ENCODE measurements at places on chromosomes 2 and 18.

GRCh38 chr18:36872329-36872728 lies 43.4 kb downstream of the KIAA1328 start:
- DNase-seq = no peak

DNA sequence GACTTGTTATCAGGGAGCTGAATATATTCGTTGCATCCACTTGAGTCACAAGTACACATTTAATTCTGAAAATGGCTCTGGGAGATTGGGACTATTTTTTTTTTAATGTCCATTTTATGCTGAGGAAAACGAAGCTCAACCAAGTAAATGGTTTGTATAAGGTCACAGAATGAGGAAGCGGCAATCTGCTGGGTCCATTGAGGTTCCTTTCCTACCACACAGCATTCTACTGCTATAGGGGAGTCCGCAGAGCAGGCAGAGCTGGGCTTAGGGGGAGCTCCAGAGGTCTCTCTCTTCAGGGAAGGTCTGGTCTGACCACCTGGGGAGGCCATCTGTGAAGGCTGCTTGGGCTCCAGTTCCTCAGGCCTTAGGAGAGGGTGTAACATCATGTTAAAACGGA lies 77.9 kb downstream of the MCFD2 start:
- no peak for DNase-seq

DNA sequence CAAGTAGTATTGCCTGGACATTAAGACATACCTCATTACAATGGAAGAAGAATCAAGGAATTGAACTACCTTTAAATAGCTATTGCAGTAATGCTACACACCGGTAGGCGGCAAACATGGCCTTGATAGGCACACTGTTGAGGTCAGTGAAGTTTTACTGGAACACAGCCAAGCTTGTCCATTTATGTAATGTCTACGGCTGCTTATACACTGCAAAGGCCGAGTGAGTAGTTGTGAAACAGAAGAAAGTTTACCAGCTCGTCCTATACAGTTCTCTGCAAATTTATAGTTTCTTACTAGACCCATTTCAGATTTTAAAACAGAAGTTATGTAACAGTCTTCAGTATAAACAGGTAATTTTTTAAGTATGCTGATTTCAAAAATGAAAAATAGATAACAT lies 38.8 kb downstream of the PPP4R1 start:
- no peak for DNase-seq

DNA sequence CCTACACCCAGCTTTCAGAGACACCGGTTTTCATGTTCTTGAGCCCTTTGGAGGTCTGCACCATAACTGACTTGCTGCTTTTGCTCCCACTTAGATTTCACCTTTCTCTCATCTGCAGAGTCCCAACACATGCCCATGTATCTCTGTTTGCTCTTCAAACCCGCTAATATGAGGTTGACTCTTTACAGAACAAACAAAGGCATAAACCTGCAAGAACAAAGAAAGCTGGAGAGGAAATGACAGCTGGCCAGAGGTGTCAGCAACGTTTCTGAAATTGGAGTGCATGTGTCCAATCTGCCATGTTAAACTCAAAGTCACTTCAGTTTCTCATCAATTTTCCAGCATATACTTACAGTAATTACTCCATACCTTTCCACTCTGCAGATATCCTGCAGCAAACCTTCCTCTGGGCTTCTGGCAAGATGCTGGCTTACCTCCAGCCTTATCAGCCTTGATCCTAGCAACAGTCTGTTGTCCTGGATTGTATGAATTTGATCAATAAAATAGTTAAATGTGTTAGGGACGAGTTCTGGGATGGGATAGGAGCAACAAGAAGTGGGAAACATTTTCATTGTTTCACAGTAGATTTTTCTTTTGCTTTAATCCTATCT lies 157.4 kb downstream of the FHOD3 start:
- DNase-seq = no peak

DNA sequence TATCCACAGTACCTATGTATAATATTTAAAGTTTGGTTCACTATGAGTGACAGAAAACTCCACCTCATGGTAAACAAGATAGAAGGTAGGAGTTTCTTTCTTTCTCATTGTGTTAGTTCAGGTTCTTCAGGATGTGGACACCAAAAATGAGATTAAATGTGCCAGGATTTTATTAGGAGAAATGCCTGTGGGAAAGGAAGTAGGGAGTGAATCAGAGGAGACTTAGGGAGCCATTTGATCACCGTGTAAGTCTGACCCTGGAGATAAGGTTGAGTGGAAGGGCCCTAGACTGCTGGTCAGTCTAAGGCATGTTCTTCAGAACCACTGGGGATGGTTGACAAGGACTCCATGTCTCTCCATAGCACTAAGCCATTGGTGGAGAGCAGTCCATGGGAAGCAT lies 8.1 kb downstream of the AOX1 start:
- DNase-seq = no peak

DNA sequence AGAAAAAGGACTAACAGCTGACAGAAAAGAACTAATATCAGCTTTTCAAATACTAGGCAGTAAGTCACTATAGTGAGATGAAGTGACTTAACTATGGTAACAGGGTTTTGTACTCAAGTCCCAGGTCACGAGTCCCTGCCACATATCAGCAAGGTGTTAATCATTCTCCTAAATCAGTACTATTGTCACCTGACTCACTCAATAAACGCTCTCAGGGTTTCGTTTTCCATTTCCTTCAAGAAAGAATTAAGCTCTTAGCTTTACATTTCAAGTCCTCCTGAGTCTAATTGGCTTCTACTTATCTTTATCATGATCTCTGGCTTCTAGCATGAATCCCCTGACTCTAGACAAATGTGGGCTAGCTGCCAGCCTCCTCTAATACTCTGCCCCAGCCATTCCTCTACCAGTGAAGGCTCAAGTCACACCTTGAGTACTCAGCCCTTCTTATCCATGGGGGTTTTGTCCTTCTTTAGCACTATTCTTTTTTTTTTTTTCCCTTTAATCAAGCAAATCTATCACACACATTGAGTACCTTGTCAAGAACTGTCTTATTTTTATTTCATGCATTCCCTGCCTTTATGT lies 20.0 kb downstream of the BUB1 start:
- no peak for DNase-seq

DNA sequence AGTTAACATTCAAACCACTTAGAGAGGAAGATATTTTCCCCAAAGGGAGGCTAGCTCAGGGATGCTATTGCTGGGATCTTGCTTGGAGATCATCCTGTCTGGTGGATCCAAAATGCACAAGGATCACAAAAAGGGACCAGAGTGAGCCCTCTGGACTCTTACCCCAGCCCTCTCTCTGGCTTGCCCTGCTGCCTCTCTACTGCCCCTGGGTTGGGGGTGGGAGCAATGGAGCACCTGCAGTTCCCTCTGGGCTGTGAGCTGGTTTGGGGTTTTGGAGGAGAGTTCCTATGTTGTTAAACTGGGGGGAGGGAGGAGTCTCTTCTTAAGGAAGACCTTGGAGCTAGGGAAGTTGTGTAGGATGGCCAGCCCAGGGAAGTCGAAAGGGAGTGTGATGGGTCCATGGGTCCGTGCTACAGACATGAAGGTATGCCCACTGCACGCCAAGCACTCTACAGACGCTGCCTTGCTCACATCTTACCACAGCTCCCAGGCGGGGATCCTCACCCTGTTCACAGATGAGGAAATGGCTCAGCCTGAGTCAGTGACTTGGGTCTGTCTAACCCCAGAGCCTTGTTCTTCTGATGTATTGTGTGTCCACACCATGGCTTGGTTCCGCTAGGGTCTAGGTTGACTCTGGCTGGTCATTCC lies 3.8 kb downstream of the LBH start:
- DNase-seq = peak; percentile 80

DNA sequence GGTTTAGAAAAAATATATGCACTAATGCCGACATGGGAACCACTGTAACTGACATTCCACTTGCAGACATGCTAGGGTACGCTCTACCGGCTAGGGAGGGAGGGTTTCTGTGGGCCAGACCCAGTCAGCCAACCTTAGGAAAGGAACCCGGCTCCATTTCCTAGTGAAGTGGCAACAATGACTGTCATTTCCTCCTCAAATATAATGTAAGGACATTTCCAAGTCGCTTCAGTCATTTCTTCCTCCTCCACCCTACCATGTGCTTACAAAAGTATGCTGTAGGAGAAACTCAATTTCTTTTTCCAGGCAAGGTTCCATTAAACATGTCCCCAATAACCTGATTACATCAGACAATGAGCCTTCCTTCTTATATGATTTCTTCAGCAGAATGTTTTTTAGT lies 64.3 kb upstream of the PSMD14 start:
- peak; percentile 60 for DNase-seq

- peak; percentile 70 for DNase-seq
Observed at GRCh38 chr2:127829845-127830246, 18.9 kb upstream of the WDR33 start.

GRCh38 chr2:55168221-55169154 lies 63.6 kb downstream of the CLHC1 start:
- DNase-seq = no peak

- DNase-seq = no peak
Observed at GRCh38 chr18:48053881-48054816, 123.7 kb upstream of the SMAD2 start.

DNA sequence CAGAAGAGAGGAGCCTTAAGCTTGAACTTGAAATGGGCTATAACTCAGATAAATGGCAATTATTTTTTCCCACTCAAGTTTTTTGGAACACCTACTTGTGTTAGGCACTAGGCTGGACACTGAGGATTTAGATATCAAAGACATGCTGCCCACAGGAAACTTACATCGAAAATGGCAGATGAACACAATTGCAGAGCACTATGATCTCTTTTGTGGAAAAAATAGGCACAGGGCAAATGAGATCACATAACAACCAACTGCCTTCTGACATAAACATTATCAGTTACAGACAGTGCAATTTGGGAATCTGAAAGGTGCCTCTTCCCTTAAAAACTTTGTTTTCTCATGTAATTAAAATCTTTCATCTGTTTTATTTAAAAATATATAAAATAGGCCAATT lies 3.8 kb upstream of the IRS1 start:
- DNase-seq = no peak

GRCh38 chr2:164937864-164938401 lies 17.4 kb downstream of the SLC38A11 start:
- DNase-seq = no peak

DNA sequence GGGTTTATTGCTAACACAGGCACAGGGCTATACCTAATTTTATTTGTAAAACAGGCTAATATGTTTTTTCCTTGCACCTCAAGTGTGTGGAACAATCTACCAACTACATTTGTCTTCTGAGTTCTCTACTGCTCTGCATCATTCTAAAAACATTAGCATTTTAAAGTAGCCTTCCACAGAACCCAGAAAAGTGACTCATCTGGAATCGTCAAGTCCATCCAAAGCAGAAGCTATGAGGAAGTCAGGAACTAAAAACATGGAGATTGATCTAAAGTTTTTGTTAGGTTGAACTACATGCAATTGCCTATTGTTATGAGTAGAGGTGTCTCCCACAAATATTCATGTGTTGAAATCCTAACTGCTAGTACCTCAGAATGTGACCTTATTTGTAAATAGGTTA lies 70.9 kb downstream of the SUCLG1 start:
- DNase-seq = no peak

GRCh38 chr18:12645751-12646203 lies 12.1 kb downstream of the SPIRE1 start:
- no peak for DNase-seq

- no peak for DNase-seq
Observed at GRCh38 chr18:56353663-56354260, 284.6 kb downstream of the TXNL1 start.

DNA sequence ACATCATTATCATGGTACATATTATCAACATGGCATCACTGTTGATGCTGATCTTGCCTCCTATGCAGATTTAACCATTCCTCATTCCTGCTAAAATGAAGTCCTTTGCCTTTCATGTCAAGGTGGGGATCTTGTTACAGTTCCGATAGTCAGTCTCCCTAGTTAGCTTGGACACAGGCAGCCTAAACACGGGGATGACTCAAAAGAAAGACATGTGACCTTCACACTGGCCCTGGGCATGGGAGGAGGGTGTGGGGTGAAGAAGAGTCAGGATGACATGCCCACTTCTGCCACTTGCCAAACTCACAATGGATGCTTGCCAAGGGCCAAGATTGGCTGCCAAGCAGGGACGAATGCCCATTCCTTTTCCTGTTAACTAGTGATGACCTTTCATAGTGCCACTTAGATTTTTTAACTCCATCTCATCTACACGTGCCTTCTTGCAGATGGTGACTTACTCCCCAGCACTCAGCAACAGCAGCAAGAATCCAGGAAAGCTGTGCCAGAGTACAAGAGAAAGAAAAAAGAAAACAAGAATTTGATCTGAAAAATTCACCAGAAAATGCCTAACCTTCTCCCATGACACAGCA lies 13.9 kb upstream of the SLC1A4 start:
- no peak for DNase-seq

GRCh38 chr2:171822525-171823322 lies 71.3 kb downstream of the SLC25A12 start:
- no peak for DNase-seq

GRCh38 chr2:54966165-54966832 lies 84.0 kb downstream of the RTN4 start:
- no peak for DNase-seq

DNA sequence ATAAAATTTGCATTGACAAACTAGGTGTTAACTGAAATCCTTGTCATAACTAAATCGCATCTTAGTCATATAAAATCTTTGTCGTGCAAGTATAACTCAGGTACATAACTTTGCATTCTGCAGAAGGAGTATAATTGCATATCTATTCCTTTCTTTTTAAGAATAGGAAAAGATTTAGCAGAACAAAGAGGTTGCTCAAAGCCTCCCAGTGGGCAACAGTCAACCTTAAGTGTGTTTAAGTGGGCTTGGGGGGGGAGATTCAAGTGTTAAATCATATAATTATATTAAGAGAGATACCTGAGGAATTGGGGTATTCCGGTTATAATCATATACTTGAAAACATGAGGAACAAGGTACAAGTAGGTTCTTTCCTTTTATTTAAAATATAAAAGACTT lies 913.3 kb downstream of the CPS1 start:
- DNase-seq = no peak

DNA sequence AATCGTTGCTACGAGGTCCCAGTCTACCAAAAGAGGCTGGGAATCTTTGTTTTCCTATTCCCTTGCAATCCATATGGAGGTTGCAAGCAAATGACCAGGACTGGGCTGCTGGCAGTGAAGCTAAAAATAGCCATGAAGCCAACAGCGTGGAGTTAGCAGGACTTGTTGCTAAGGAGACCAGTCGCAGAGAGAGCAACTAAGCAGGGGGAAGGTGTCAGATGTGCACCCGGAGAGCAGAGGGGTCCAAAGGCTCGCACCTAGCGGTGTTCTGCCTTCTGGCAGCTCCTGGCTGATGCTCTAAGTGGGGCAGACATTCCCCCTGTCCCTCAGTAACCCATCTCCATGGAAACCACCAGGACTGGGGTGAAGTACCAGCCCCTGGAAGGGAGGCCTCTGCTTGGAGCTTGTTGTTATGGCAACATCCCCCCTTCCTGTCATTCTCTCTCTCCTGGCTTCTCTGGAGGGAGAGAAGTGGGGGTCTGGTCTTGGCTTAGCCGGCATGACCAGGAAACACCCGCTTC lies 84.6 kb downstream of the DNMT3A start:
- no peak for DNase-seq

GRCh38 chr18:39347701-39348100 lies 1782.1 kb upstream of the CELF4 start:
- DNase-seq = no peak
